Activated gamma-delta T cell treated with anti-CD3 and anti-CD28 coated beads, Interleukin-2, amount 50 U/mL, for 16 hours (primary cell): ENCODE measurements at places on chromosomes 3 and 15.

DNA sequence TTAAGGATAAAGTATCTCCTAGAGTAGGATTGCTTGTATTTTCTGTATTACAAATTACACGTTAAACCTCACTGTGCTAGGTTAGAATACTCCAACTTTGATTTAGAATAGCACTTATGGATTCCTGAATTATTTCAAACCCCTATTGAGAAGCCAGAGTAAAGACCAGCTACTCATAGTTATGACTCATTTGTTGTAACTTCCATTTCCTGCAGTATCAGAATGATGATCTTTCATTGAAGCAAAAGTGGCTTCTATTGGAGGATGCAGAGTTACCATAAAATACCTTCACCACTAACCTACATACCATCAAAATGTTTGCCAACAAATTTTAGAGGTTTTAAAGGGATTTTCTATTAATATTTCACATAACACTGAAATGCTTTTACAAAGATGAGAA, 1322.7 kb upstream of the ALCAM start:
- DNase-seq = no peak

DNA sequence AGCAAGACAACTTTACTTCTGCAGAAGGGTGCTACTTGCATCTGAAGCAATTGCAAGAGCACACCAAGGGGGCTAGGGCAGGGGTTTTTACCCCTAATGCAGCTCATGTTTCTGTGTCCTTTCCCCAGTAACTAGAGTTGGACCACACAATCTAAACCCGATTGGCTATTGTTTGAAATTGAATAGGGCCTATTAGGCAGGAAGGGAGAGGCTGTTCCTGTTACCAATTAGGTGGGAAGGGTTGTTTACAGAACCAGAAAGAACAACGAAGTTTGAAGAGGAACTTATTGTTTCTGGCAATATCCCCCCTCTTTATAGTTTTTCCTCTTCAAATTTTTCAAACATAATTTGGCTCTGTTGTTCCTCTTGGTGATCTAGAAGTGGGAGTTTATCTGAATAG, 85.5 kb downstream of the CHCHD4 start:
- DNase-seq = no peak

- DNase-seq = no peak
Observed at GRCh38 chr3:39809995-39810595, 686 bp downstream of the MYRIP start.

DNA sequence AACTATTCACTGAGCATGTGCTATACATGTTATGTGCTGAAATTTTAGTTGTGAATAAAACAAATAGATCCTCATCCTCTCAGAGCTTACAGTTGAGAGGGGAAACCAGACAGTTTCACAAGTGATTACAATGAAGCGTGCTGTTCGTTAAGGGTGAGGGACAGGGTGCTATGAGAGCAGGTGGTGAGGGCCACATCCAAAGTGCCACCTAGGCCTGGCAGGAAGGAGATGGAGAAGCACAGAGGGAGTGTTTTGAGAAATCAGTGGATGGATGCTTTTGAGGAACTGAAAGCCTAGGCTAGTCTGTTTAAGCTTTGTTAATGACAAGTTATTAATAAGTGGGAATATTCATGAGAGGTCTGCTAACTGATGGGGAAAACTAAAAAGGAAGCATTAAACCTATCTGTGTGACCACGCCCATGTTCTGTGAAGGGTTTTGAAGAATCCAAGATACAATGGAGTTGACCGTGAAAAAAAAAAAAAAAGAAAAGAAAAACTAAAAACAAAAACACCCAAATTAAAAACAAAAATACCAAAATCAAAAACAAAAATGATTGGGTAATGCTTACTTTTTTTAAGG, 7.3 kb downstream of the MCTP2 start:
- no peak for DNase-seq
